ENCODE measurements at places on chromosomes 6 and 20.

GRCh38 chr6:121536345-121536744, 100.9 kb downstream of the GJA1 start:
- no peak for DNase-seq

DNA sequence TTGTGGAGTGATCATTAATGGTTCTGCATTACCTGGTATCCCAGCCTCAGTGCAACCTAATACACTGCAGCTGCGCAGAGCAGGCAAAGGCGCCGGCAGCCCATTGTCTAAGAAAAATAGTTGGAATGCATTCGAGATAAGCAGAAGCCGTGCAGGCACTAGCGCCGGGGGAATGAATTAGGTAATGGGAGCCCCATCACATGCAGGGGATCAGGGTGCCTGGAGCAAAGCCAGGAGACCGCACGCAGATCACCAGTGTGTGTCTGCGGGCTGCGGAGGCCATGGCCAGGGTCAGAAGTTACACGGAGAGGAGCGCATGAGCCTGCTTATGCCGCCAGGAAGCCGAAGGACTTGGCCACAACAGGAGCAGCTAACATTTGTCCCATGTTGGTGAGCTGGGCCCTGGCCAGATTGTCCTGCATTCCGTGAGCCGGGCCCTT, 156.8 kb downstream of the DLL1 start:
- no peak for DNase-seq

- no peak for DNase-seq
These were observed 622 bp upstream of the KIZ start for GRCh38 chr20:21125072-21125848.

GRCh38 chr6:149268768-149269167, 48.7 kb upstream of the TAB2 start:
- no peak for DNase-seq

DNA sequence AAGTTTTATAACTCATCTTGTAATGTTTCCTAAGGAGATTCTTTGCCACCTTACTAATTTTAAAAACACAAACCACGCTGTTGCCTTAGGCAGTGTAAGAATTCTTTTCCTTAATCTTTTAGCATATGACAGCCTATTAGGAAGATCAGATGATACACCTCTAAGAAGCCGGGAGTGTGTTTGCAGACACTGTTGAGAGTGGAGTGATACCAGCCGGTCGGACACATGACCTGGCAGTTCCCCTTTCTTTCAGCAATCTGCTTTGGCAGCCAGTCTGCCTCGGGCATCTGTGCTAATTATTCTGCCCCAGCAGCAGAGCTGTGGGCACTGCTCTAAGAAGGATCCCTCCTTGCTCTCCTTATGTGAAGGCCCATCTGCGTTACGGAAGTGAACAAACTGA, 50.9 kb downstream of the PLCB4 start:
- DNase-seq = no peak

GRCh38 chr20:1720845-1721475, 63.4 kb upstream of the SIRPG start:
- no peak for DNase-seq

DNA sequence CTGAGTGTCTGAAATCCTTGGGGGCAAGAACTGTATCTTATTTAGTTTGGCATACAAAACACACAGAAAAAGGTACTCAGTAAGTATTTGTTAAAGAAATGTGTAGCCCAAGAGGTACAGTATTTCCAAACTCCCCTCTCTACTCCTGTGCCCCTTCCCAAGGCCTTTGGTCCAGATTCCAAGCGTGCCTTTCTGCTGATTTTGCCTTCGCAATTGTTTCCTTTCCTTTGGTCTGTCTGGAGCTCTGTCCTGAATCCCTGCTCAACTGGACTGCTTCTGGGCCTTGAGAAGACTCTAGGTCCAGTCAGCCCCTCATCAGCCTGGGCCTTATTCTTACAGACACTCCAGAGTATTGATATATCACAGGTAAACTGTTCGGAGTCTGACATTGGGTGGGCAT, 122.2 kb upstream of the SYNCRIP start:
- no peak for DNase-seq

DNA sequence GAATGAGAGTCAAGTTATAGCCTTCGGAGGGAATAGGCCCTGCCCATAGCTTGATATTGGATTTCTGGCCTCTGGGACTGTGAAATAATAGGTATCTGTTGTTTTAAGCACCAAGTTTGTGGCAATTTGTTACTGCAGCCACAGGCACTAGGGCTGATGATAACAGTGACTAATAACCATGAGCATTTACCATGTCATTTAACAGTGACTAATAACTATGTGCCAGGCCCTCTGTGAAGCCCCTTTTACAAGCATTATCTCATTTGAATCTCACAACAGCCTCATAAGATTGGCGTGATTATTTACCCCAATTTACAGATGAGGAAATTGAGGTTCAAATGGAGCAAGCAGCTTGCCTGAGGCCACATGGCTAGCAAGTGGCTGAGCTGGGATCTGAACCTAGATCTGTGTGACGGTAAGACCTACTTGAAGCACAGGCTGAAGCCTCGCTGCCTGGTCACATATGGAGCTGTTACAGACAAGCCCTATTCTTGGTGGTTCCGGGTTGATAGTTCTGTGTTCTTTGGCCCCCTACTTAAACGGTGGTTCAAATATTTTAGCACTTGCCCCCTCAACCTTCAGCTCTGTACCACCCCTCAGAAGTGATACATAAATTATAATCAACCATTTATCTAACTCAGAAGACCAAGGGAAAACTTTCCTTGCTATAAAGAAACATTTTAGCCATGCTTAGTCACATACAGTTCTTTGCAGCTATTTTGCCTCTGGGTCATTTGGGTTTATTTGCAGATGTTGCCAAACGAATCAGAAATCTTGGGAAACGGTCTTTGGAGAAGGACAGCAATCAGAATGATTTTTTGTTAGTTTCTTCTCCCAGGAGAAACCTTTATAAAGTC, 98.3 kb downstream of the ELOVL5 start:
- no peak for DNase-seq

DNA sequence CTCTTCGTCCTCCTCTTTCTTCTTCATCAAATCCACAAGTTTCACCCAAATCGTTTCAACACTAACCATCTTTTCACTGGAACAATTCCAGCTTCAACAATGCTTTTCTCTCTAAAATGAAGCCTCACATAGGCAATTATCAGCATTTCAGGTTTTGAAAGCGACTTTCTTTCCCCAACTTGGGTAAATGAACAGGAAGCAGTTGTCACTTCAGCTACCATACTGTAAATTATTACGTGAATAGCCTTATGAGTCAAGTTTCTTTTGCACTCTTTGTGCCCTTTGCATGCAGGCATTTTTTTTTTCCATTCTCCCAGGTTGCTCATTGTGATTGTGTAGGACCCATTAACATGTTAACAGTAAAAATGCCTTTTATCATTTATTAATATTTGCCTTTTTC, 121.7 kb upstream of the BTBD3 start:
- DNase-seq = no peak

DNA sequence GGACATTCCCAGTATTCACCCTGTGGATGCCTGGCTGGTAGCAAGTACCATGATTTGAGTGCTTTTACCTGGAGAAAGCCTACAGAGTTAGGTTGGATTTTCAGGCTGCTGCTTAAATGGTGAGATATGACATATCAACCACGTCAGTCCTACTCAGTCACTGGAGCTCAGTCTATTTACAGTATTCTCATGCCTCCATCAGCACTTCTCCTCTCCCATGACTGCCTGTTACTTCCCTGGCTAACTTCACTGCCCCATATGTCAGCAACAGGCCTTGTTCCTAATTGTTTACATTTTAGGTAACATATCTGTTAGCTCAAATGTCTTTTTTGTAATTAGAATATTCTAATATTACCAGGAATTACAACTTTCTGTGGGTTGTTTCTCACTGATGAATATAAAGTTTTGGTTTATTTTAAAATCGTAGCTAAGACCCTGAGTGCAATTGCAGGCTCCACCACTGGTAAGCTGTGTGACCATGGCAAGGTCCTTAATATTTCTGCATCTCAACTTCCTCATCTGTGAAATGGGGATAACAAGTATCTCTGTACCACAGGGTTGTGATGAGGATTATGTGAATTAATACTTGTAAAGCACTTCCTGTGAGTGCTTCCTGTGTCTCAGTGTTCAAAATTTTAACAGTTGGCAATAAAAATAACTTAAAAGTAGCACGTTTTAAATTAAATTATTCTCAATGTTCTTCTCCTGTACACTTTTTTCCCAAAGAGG, 54.3 kb downstream of the RNF144B start:
- no peak for DNase-seq

- DNase-seq = no peak
These were observed 31.6 kb upstream of the KIF25 start for GRCh38 chr6:167965592-167966539.

DNA sequence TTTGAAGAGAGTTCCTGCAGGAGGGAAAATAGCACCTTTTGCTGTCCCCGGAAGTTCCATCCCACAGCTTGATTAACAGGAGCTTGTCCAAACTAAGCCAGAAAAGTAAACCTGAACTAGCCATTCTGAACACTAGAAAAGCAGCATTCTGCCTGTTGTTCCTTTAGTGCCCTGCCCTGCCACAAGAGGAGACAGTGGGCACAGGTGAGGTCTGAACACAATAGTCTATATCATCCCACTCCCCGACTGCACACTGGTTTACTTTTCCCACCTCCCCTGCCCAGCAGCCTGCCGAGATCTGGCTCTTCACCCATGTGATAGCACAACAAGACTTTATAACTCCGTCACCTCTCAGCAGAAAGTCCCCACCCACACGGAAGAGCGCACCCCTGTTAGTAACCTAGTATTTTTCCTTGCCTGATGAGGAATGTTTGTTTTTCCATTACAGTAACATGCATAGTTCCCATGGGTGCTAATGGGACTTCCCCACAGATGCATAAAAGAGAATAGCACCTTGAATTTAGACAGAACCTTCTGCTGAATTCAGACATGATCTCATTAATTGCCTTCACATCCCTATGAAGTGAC, 59.7 kb downstream of the TFAP2A start:
- DNase-seq = no peak

DNA sequence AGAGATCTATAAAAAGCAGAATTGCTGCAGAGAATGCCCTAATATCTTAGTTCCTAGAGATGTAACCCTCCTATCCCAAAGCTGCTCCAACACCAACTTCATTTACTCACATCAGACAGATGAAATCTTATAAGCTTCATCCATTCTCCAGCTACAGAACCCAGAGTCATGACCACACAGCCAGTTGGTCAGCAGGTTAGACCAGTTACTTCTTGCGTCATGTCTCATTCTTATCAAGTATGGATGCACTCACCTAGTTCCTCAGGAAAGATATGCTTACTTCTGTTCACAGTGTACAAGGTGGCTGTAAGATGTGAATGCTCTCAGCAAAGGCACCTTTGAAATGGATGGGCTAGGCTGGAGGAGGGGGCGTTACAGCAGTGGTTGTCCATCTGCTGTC, 47.9 kb upstream of the ISM1 start:
- DNase-seq = no peak

- no peak for DNase-seq
These were observed 23.3 kb downstream of the SENP6 start for GRCh38 chr6:75624988-75625387.

GRCh38 chr6:83844170-83844569, 9.0 kb upstream of the RIPPLY2 start:
- DNase-seq = no peak

DNA sequence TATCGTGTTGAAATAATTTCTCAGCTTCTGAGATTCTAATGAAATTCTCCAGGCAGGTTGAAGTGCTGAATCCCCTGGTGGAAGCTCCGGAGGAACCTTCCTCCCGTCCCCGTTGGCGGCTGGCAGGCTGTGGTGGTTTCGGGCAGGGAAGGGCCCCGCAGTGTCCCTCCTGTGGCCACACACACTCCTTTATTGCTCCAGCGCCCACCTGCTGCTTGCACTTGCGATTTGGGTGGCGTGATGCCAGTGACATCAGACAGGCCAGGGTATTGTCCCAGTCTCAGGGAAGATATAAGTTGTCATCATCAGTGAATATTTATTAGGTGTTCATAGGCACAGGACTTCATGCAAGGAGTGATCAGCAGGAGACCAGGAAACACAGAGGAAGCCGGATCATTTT, 530.4 kb downstream of the QKI start:
- DNase-seq = no peak

DNA sequence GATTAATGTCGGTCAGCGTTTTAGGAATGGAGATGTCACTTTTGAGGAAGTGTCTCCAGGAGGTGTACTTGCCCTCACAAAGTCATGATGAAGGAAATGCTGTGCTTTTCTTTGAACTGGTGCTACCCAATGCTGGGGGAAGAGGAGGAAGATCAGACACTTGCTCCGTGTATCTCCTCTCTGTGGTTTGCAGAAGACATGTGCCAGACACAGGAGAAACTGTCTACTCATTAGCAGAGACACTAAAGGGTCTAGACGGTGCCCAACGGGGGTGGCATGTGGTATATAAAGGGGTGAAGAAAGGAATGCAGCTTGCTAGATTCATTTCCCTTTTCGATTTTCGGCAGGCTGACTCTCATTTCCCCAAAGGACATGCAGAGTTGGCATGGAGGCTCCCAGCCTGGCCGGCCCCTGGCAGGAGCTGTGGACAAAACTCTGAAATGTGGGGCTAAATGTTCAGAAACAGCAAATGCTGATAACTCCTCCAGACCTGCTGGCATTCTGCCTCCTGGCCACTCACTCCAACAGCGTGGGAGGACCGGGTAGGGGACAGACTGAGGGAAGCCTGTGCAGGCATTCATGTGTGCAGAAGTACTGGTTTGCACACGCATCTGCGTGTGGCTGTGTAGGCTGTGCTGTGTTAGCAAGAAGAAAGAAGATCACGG, 59.6 kb upstream of the QKI start:
- DNase-seq = no peak

GRCh38 chr6:42368181-42368580, 83.5 kb downstream of the TRERF1 start:
- DNase-seq = no peak

DNA sequence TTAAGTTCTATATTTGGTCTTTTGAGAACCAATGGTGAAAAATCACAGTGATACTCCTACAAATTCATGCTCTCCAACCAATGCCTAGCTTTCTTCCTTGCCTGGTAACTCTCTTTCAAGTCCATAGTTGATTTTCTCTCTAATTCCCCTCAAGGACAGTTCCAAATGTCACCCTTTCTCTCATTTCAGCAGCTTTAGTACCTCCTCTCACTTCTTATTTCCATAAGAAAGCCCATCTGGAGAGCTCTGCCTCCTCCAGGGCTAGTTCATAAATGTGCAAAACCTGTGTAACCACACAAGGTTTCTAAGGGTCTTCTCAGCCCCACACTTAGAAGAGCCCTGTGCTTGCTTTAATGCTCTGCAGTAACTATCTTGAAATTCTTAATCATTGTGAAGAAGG, 155.4 kb upstream of the PLCB4 start:
- no peak for DNase-seq

- DNase-seq = no peak
These were observed 193.6 kb downstream of the DOK5 start for GRCh38 chr20:54669040-54669363.

DNA sequence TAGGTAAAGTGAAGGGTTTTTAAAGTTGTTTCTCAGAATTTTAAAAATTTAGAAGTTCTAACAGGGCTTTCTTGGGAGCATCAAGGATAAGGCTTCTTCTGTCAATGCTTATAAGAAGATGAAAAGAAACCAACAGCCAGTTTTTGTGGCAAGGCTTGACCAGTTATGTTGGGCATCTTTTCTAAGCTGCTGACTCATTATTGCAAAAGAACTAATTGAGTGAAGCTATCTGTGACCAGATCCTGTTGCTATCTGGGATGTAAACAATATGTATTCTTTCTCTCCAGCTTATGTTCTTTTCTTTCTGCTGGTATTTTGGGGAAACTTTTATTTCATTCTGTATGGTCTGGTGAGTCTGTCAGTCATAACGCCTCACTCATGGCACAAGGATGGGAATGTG, 643.8 kb downstream of the HDGFL1 start:
- DNase-seq = no peak
